ENCODE measurements at places on chromosomes 5 and 9.

DNA sequence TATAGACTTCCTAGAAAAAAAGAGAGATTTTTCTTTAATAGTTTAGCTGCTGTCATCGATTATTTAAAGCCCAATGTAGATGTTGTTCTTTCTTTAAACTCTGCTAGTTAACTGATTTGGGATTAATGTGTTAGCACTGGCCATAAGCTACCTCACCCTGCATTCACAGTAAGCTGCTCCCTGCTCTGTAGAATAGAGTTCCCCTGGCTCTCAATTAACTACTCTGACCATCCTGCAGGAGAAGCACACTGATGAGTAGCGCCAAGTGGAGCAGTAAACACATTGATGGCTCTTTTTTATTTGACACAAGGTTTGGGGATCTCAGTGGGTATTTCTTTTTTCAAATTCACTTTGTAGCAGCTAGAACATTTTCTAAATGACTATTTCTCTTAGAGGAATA, 807.9 kb upstream of the ZNF608 start:
- no peak for DNase-seq

- DNase-seq = no peak
Measured at GRCh38 chr9:70478963-70479641, 64.6 kb upstream of the KLF9 start.

DNA sequence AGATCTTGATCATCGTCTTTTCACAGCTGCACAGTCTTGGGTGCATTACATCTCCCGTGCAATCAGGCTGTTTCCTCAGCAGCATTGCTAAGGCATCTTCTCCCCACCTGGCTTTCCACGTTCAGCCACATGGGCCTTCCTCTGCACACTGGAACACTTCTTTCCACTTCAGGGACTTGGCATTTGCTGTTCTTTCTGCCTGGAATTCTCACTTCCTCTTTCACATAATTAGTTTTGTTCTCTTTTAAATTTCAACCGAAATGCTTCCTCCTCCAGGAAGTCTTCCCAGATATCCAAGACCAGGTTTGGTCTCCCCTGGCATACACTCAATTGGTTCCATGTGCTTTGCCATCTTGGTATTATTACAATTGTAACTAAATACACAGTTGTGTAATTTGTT, 43.8 kb downstream of the WHRN start:
- no peak for DNase-seq

DNA sequence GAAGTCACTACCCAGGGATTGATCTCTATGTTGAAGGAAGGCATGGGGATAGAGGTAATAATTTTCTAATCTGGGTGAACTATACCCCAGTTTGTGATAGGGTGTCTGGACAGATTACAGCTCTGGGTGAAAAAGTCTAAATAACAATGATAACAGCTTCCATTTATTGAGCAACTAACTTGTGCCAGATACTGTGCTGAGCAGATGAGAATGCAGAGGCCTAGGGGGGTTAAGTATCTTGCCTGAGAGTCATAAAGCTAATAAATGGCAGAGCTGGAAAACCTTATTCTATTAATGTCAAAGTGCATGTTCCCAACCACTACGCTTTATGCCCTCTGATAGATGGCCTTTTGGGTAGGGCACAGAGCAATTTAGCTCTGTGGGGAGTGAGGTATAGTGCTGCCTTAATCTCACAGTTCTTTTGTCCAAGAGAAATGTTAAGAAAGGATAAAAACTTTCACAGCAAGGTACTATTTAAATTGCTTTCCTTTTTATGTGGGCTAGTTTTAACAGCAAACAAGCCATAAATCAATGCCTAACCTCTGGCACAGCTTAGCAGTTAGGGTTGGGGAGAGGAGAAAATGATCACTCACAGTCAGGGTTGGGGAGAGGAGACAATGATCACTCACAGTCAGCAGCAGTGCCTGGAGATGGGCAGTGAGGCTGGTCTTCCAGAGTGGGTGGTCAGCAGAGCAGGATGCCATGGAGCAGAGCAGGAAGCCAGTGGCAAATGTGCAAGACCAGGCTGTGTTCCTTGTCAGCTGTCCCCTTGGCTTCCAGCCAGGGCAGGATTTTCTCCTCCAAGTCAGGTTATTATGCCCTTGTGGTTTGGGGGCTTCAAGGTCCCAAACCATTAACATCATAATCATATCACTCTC, 187.0 kb downstream of the CARTPT start:
- DNase-seq = no peak

- peak; percentile 52 for DNase-seq
Measured at GRCh38 chr5:58491216-58491892, at the start of gene GAPT. Gene GAPT (plus strand): TSS chr5:58491435. CDS start chr5:58494537, 3,102 bp downstream.

- no peak for DNase-seq
Measured at GRCh38 chr9:126504977-126505455, 108.7 kb upstream of the LMX1B start.

DNA sequence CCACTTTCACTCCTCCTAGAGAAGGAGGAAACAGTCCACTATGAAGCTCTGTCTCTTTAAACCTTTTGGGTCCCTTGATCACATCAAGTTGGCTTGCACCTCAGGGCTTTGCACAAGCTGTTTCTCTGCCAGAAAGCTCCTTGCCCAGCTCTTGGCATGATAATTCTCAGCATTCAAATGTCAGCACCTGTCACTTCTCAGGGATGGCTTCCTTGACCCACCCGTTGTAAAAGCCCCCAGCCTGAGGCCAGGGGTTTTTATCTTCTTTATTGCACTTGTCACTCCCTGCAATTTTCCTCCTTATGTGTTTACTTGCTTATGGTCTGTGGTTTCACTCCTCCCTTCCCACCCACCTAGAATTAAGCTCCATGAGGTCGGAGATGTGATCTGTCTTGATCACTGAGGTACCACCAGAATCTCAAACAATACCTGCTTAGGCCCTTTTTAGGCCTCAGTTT, 200.7 kb upstream of the TBC1D2 start:
- no peak for DNase-seq

All from KG1 (cell line).